Fibroblast of skin of right biceps (primary cell): ENCODE measurements at places on chromosomes 3 and 15.
A peak's percentile ranks its signal among the peaks of the same experiment; 100 is the strongest.

GRCh38 chr3:106193876-106194275 is 325.1 kb upstream of the CBLB start:
- DNase-seq: peak; percentile 46

DNA sequence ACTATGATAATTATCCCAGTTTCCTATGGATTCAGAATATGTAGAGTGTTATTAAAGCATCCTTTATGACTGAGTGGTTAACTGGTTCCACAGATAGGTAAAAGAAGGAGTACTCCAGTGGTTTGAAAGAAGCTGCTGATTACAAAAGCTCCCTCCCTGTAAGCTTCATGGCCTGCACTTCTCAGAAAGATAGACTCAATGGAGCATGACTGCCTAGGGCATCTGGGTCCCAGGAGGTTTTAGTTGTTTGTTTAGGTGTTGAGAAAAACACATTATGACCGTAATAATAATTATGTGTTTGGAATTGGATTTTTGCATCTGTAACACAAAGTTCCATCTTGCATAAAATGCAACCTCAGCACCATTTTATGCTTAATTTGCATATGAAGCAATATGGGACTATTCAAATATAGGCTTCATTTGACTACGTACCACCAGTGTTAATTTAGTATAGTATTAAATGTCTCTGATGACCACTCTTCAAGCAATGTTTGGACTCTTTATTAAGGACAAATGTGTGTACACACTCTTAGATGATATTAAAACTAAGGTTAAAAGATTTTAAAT is 121.1 kb downstream of the ROBO2 start:
- DNase-seq: no peak

DNA sequence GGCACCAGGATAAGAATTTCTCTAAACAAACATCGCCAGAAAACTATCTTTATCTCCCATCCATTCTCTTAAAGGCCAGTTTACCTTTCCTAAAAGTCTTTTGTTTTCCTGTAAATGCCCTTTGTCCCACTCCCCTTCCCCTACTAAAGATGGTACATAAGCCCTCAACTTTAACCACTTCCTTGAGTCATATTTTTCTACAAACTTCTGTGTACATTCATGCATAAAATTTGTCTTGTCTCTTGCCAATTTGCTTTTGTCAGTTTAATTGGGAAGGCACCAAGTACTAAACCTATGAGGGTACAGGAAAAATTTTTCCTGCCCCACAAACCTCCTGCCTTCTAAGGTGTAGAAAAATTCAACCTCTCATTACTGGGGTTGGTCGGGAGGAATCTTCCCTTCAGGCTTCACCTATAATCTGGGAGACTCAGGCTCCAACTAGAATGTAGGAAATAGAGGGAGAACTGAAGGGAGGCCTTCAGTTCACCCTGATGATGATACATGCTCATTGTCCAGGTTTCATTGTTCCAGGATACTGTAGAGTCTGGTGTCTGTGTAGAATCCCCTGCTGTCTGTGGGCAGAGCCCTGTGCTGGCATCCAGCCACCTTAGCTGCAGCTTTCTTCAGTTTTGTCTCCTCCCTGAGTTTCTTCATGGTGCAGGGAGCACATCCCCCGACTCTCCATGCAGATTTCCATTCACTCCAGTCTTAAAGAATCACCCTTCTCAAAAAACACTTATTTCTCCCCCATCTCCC is 53.2 kb downstream of the CD200R1L start:
- peak; percentile 49 for DNase-seq

DNA sequence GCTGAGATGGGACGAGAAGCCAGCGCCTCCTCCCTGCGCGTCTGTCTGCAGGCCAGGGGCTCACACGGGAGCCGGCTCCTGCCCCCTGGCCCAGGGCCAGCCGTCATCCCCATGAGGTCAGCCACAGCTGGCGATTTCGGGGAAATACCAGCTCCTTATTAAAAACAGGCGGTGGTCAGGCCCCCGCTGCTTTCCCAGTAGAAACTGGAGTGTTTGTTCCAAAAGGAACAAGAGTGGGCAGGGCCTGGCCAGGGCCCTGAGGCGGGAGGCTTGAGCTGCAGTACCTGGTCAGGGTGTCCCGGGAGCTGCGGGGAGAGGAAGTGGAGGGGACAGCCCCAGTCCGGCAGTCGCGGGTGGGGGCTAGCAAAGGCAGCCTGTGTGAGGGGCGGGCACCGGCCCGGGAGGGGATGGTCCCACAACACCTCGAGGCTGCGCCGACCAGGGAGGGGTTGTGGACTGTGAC is 17.8 kb downstream of the MYL3 start:
- DNase-seq: peak; percentile 81

GRCh38 chr3:144052275-144052674 is 80.7 kb downstream of the DIPK2A start:
- peak; percentile 21 for DNase-seq

GRCh38 chr15:41801850-41802455 is 25.9 kb upstream of the JMJD7 start:
- DNase-seq: peak; percentile 56

DNA sequence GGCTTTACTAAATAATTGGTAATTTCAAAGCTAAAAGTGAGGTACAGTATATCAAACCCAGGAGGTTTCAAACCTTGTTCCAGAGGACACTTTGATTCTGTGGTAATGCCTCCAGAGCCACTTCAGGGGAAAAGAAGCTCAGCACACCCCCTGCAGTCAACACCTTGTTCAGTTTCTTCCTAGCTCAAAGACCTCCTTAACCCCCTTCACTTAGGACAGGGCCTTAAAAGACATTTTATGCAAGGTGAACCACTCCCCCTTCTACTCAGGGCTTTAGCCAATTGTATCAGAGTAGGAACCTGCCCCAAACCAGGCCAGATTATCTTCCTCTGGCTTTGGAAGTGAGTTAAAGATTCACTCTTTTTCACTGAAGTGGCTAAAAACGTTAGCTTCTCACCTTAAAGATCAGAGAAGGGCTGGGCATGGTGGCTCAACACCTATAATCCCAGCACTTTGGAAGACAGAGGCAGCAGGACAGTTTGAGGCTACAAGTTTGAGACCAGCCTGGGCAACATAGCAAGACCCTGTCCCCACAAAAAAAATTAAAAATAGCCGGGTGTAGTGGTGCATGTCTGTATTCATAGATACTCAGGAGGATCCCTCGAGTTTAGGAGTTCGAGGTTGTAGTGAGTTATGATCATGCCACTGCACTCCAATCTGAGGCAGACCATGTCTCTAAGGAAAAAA is 3.4 kb downstream of the DENND6A start:
- no peak for DNase-seq

DNA sequence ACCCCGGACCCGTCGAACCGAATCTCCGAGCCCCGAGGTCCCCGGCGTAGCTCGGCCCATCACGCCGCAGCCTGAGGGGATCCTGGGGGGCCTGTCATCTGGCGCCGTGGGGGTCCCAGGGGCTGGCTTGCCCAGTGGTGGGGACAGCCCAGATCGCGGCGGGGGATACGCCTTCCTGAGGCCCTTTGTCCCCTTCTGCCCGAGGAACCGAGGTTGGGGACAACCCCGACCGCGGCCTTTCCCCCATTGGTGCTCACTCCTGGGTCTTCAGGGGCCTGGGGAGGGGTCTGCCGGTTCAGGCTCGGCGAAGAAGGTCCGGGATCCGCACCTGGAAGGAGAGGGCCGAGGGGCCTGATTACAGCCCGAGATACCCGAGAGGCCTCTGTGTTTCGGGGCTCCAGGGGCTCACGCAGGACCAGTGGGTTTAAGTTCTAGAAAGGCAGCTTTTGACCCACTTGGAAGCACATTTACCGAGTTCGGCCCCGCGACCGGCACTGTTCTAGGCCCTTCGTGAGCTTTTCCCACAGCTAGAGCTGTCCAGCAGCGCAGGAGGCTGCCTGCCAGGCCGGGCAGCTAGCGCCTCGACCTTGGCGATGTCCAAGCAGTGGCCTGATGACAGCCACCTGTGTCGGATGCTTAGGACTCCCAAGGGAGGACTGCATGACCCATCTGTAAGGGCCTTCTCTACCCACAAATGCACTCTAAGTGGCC is 504 bp downstream of the ABHD2 start:
- no peak for DNase-seq

GRCh38 chr3:119205209-119205608 is 31.8 kb downstream of the UPK1B start:
- DNase-seq: no peak

DNA sequence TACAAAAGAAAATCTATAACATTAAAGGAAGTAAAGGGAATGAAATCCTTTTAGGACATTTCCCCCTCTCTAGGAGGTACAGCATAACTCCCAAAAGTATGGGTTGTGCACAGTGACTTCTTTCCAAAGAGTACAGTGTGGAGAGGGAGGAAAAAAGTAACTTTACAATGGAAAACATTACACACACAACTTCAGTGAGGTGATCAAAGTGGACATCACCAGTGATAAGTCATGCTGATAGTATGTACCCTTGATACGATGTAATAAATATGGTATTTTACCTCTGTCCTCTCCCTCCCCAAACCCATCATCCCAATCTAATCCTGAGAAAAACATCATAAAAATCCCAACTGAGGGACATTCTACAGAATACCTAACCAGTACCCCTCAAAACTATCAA is 10.8 kb downstream of the PLD1 start:
- DNase-seq: peak; percentile 19

DNA sequence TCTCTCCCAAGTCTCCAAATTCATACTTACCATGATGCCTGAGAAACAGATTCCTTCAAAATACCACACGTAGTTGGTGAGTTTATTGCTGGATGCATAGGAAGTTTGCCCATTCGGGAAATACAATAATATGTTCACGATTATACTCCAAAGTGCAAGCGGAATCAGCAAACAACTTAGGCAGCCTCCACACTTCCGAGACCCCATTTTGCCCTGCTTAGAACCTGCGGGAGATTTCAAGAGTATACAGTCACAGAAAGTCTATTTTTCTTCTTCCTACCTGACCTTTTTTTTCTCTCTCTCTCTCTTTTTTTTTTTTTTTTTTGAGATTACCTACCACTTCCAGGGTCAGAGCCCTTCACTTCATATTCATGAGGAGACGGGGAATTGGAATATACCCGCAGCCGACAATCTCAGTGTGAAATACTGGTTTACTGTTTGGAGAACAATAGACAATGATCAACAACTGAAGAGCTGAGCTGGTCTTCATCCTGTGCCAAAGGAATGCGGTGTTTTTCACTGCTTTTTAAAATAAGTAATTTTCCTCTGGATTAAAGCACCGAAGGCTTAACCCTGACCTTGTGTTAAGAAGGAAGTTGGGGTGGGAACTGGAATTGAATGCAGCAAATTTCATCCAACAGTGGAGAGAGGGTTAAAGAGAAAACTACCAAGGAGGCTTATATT is at the start of gene TM4SF18:
Gene TM4SF18 (minus strand): TSS at position 461 of the 684 bp plus-strand sequence. CDS start 254 bp downstream, at position 207.
- peak; percentile 21 for DNase-seq

GRCh38 chr15:45331972-45332371 is 46.4 kb downstream of the GATM start:
- peak; percentile 25 for DNase-seq

DNA sequence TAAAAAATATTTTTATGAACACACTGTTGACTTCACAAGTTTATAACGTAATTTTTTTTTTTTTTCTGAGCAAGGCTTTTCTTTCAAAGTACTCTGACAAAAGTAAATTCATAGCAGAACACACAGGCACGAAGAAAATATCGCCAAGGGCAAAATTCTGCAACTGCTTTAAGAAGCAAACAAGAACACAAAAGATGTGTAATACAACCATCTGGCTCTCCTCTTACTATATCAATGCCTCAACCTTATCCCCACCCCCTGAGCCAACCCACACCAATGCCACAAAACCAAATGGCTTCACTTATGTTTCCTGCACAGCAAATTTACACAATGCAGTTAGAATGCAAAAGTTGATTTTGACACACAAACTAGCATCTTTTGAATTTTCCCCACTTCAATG is 274.2 kb downstream of the FOXP1 start:
- peak; percentile 26 for DNase-seq

GRCh38 chr3:173747427-173747826 is 349.9 kb downstream of the NLGN1 start:
- peak; percentile 68 for DNase-seq

DNA sequence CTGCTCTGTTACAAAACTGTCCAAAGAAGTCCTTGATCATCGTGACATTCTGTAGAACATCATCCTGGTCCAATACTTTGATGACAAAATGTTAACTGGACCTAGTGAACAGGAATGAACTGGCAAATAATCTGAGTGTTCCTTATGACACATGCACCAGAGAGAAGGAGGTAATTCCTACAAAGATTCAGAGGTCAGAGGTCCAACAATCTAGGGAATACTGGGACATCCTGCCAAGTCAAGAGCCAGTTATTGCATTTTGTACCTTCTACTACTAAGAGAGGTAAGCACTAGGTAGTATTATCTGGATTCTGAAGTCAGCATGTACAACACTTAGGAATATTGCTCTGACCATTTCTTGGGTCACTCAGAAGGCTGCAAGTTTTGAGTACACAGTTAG is 20.8 kb downstream of the LZTFL1 start:
- DNase-seq: no peak

DNA sequence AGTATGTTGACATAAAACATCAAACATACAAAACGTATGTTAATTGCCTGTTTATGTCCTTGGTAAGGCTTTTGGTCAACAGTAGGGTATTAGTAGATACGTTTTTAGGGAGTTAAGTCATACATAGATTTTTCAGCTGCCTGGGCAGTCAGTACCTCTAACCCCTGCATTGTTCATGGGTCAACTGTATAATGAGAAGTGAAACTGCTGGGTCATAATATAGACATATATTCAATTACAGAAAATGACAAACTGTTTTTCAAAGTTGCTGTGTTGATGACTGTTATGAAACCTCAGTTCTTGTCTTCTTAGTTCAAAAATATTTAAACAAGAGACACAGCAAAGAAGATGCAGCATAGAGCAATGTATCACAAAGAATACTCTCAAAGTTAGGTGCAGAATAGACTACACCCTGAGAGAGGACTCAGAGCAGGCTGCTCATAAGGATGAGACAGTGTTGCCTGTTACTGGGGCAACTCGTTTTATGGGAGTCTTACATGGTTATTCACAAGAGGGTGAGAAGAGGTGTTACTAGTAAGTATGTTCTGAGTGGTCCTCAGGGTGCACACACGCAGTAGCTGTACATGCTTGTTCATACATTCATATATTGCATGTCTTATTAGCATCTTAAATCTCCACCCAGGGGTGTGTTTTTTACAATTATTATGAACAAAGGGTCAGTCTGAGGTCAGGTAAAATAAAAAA is 53.1 kb upstream of the ADAMTS17 start:
- no peak for DNase-seq

DNA sequence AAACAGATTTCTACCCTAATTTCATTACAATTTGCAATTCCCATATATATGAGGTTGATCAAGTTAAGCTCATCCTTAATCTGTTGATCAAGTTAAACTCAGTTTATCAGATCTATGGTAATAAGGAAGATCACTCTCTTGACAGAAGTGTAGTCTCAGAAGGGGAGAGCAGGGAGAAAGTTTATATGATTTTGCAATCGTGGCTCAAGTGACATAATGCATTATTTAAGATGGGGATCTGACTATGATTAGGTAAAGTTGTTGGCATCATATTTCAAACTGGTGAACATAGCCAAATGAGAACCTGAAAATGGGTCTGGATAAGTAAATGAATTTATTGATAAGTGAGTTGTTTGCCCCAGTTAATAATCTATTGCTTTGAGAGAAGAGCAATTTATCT is 995.3 kb downstream of the OTOL1 start:
- DNase-seq: peak; percentile 26

DNA sequence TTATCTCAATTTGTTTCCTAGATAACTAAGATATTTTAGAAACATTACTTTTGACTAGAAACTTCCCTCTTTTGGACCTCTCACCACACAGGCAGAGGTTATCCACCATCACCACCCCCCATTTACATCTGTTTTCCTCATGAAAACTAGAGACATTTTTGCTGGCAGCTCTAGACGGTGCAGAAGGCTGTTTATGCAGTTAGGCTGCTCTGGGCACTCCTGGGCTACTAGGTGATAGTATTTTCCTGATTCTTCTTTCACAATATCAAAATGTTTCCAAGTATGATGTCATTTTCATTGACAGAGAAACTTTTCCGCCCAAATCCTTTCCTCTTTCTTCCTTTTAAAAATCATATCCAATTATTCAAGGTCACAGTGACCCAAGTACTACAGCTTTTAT is 67.1 kb downstream of the PLOD2 start:
- DNase-seq: no peak
